GM20000 (cell line): ENCODE measurements at places on chromosomes 16 and 17.

DNA sequence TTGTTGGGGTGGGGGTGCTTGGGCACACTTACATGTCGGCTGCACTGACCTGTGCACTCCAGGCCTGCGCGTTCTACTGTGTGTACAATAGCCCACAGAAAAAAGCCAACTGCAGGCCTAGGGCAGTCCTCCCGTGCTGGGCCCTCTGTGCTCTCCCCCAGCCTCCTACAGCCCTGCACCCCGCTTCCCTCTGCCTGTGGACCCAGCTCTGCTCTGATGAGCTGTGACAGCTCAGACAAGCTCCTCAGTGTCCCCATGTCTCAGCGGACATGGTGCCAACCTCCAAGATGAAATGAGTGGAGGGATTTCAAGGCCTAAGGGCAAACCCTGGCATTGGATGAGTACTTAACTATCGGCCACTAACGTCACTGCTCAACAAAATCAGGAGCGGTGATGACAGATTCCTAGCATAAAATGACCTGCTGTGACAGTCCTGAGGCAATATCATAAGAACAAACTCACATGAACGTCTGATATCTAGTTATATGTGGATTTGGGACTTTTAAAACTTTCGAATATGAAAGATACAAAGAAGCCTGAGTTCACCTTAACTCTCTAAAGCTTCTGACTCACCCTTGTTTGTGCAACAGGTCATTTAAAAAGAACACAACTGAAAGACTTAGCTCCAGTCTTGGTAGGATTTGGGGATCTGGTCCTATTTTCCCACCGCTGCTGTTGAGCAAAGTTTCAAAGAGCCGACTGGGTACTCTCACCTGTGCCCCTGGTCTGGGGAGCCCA, 34.7 kb downstream of the CCDC57 start:
- no peak for DNase-seq

DNA sequence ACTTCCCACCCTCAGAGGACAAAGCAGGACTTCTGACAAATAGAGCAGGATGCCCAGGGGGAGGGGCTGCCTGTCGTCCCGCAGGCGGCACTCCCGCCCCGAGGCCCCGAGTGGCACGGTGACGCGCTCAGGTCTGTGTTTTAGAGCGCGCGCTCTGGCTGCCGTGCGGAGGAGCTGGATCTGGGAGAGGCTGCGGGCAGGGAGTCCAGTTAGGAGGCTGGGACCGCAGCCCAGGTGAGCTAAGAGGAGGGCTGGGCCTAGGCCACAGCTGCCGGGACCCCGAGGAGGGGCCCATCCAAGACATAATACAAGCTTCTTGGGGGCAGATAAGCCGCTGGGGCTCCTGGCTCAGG, 6.4 kb downstream of the DOC2A start:
- no peak for DNase-seq

- DNase-seq = no peak
Observed at GRCh38 chr17:3594051-3594800, 15.0 kb downstream of the TRPV1 start.

- DNase-seq = no peak
Observed at GRCh38 chr16:50711862-50712559, 18.6 kb downstream of the NOD2 start.

- DNase-seq = no peak
Observed at GRCh38 chr17:45223539-45224528, 2.1 kb downstream of the FMNL1 start.

DNA sequence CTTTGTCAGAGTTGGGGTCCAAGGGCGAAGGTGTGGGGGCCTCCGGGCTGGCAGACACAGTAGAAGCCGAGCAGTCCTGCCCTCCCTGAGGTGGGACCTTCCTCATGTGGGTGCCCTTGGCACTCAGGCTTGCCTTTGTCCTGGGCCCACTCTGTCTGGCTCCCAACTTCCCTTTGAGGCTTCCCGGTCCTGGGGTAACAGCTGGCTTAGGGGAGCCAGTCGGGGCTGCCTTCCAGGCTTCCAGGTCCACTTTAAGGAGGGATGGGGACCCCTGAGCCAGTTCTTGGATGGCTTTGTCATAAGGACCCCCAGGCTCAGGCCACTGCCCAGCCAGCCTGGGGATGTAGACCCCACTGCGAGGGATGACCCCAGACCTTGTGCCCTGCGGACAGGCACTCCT, 7.8 kb downstream of the GAS2L2 start:
- no peak for DNase-seq
